Upper lobe of right lung (tissue), 1 donor: ENCODE measurements at places on chromosomes 6 and 20.

DNA sequence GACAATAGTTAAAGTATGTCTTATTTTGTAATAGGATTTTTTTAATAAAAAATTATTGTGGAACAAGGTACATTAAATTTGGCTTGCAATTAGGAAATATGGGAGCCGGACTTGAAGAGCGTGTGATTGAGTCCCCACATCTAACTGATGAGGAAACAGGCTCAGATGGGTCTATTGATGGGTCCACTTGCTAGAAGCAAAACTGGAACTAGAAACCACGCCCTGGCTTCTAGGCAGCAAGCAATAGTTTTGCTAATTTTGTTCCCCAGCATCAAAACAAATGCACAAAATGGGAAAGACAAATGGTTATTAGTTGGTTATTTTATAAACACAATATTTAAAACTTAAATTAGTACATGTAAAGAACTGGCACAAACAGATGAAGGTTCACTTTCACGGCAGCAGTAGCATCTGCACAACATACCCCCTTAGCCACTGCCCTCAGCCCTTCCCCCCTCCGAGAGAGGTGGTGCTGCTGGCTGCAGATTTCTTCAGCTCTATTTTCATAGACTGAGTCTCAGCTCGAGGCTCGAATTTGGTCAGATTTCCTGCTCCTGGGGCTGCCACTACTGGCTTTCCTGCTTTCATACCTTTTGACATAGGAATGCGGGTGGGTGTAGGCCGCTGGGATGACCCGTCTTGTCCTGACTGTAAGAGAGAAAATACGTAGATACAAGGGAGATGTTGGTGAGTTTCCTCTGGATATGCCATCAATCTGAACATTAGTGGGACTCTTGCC lies 23.8 kb upstream of the TMEM30A start:
- no peak for DNase-seq

GRCh38 chr6:105573138-105573537 lies 170.3 kb upstream of the PREP start:
- no peak for DNase-seq

DNA sequence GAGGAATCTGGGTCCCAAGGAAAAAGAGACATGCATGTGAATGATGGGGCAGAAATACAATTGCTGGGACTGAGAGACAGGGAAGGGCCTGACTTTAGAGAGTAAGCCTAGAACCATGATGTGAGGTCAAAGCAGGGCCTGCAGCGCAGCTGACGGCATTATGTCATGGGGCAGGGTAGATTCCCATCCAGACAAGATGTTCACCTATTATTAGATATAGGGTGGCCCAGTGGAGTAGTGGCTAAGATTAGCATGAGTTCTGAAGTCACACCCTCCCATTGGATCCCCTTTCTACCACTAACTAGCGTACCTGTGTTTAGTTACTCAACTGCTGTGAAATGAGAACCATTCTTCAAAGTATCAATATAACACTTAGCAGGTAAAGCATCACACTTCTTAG lies 39.6 kb downstream of the NDUFAF5 start:
- no peak for DNase-seq

- DNase-seq: no peak
These were observed 173.6 kb downstream of the COL21A1 start for GRCh38 chr6:56073761-56074160.

DNA sequence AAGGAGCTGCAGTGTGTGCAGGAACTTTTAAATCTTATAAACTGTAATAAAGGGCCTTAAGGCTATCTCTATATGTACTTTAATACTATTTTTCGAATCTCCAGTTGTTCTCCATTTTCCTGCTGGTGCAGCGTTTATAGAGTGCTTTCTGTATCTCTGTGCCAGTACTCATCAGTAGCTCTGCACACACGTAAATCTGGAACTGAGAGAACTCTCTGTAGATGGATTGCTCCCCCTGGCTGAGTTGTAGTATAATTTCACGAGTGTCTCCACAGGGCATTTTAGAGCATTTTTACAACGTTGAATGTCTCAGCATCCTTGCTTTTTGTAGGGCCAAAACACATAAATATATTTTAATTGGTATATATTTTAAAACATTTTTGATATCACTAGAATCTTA lies 256.5 kb downstream of the TRDN start:
- no peak for DNase-seq

GRCh38 chr6:87482366-87482765 lies 9.6 kb downstream of the SLC35A1 start:
- no peak for DNase-seq

DNA sequence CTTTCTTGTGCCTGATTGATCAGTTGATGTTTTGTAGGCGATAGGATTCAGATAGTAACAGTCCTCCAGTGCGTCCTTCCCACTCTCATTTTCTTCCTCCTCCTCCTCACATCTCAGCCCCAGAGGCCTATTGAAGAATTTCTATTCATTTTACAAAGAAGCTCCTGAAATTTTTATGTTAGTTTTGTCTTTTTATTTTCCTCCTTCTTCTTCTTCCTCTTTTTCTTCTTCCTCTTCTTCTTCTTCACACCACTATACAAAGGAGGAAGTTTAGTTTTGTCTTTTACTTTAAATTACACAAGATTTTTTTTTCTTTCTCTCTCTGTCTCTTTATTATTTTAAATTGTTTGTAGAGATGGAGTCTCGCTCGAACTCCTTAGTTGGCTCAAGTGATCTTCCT lies 19.1 kb downstream of the BTN2A1 start:
- DNase-seq: no peak

DNA sequence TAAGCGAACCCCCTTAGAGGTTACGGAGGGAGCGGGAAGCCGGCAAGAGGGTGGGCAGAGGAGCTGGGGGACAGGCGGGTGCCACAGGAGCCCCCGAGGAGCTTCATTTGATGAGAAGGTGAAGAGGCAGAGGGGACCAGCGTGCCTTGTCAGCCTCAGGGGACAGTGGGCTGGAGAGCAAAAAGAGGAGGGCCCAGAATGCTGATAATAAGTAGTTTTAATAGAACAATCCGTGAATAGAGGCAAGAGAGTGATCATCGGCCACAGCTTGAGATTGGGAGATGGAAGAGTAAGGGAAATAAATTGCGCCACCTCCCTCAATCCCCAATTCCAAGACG lies 1.3 kb downstream of the COL19A1 start:
- no peak for DNase-seq

GRCh38 chr6:64081453-64081852 lies 445.9 kb downstream of the PHF3 start:
- no peak for DNase-seq

GRCh38 chr6:88442737-88443136 lies 276.6 kb upstream of the CNR1 start:
- DNase-seq: no peak
